Body of pancreas (tissue), 4 donors: ENCODE measurements at places on chromosomes 5 and 9.
A peak's percentile ranks its signal among the peaks of the same experiment; 100 is the strongest.

DNA sequence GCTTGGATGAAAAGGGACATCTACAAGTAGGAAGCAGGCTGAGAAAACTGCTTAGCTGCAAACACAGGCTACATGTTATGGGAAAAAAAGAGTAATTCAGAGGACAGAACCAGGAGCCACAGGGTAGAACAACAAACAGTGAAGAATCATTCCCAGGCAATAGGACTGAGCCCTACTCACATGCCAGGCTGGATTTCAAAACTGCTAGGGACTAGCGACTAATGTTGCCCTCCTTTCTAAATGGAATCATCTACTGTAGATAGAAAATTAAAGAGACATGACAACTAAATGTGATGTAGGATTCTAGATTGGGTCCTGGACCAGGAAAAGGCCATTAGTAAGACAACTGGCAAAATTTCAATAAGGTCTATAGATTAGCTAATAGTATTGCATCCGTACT is 15.3 kb downstream of the NRG2 start:
- no peak overlapping the region for H3K4me3 ChIP-seq
- H3K27ac ChIP-seq, result no peak overlapping the region
- H3K4me1 ChIP-seq, result peaks cover 5% of the 10 kb centered on the region

- no peak overlapping the region for H3K27ac ChIP-seq
- DNase-seq, result no peak
- no peaks in the 10 kb centered on the region for H3K27me3 ChIP-seq
- H3K4me3 ChIP-seq, result no peak overlapping the region
- no peaks in the 10 kb centered on the region for H3K36me3 ChIP-seq
These were observed 112.5 kb upstream of the SLC44A1 start for GRCh38 chr9:105131981-105132380.

DNA sequence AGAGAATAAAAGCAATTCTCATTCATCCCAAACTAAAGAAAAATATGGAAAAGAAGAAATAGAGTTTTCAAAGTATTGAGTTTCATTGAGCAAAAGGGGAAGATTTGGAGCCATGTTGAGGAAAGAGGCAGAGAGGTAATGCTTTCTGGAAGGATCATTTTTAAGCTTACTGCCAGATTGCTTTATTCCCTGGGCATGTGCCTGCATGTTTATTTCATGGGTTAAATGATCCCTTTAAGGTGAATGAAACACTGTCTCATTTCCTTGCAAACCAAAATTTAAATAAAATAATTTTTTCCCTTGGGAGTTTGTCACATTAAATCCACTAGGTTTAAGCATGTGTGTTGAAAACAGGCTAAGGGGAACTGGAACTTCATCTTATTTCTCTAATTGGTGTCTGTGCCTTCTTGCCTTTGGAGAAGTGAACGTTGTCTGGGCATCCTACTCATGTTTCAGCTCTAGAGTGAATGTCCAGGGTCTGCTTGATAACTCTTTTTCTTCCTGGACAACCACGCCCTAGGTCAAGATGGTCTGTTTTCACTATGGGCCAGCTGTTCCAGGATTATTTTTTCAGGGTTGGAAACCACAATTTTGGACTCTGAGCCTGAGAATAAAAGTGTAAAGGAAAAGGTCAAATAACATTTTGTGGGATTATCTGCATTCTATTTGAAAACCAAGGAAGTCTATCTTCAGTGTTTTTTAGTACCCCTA is 114.1 kb upstream of the ELL2 start:
- H3K27me3 ChIP-seq, result no peaks in the 10 kb centered on the region
- no peak overlapping the region for H3K27ac ChIP-seq
- H3K4me1 ChIP-seq, result peaks cover 13% of the 10 kb centered on the region
- H3K4me3 ChIP-seq, result no peak overlapping the region
- H3K36me3 ChIP-seq, result no peaks in the 10 kb centered on the region

DNA sequence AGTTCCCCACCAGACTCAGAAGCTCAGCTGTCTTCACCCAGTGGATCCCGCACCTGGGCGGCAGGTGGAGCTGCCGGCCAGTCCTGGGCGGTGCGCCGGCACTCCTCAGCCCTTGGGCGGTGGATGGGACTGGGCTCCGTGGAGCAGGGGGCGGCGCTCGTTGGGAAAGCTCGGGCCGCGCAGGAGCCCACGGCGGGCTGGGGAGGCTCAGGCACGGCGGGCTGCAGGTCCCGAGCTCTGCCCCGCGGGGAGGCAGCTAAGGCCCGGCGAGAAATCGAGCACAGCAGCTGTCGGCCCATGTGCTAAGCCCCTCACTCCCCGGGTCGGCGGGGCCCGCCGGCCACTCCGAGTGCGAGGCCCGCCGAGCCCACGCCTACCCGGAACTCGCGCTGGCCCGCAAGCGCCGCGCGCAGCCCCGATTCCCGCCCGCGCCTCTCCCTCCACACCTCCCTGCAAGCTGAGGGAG is 560.0 kb downstream of the BRINP1 start:
- H3K4me3 ChIP-seq, result no peak overlapping the region
- H3K36me3 ChIP-seq, result no peaks in the 10 kb centered on the region
- no peaks in the 10 kb centered on the region for H3K27me3 ChIP-seq
- H3K4me1 ChIP-seq, result no peaks in the 10 kb centered on the region
- peak; percentile 6 for DNase-seq
- H3K27ac ChIP-seq, result no peak overlapping the region

GRCh38 chr5:31598640-31599611 is 40.0 kb upstream of the PDZD2 start:
- no peaks in the 10 kb centered on the region for H3K4me1 ChIP-seq
- H3K27ac ChIP-seq, result no peak overlapping the region
- no peaks in the 10 kb centered on the region for H3K36me3 ChIP-seq
- no peaks in the 10 kb centered on the region for H3K27me3 ChIP-seq
- H3K4me3 ChIP-seq, result no peak overlapping the region

- H3K4me1 ChIP-seq, result peaks cover 17% of the 10 kb centered on the region
- no peak overlapping the region for H3K4me3 ChIP-seq
- DNase-seq, result no peak
These were observed 12.7 kb upstream of the AHRR start for GRCh38 chr5:308672-309271.

DNA sequence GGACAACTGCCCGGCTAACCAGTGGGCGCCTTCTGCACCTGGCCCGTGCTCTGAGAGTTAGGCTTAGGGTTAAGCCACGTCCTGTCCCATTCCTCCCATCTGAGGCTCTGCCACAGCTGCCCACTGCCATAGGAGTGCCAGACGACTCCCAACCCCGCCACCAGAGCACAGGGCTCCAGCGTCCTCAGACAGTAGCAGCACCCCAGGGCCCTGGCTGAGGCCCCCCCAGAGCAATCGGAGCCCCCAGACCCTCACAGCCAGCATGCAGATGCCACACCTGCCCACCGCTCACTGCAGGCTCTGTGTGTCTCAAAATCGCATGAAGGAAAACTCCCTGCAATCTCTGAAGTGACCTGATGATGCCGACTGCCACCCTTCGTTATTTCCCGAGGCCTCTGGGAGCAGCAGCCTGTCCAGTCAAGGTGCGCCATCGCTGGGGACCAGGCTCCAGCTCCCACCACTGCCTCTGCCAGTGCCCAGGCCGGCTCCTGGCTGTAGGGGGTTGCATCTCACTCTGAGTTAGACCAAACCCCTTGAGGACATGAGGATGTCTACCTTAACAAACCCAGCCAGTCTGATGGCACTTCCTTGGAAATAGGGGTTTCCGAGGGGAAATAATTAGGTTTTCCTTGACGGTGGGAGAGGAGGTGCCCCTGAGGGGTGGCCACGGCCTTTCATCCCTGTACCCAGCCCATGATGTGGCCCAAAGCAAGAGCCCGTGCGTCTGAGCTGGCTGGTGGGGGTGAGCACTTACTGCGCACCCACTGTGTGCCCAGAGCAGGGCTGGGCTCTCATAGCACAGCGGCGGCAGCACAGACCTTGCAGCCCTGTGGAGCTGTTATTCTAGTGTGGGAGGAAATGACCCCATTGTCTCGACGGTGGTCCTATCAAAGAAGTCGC is 58.0 kb upstream of the RNF130 start:
- DNase-seq, result no peak
- H3K27me3 ChIP-seq, result no peaks in the 10 kb centered on the region
- no peaks in the 10 kb centered on the region for H3K36me3 ChIP-seq
